ENCODE measurements at places on chromosomes 5 and 9. TPM values are rescaled to one million over a fixed set of nuclear protein-coding genes. Genes with fewer than 3 reads are reported as not detected.

The N4BP3 gene
- total RNA-seq, result 1.2 TPM

The RETREG1 gene
- 63.7 TPM for total RNA-seq

The SPINK4 gene
- 2.5 TPM for total RNA-seq

The C8G gene
- 110 TPM for total RNA-seq

The CDO1 gene
- total RNA-seq, result 10.8 TPM

The DMGDH gene
- total RNA-seq, result 1.6 TPM

The ZNF462 gene
- 37.1 TPM for total RNA-seq

The CYLC2 gene
- not detected for total RNA-seq

The ZNF608 gene
- total RNA-seq, result 37.1 TPM

The SYNPO gene
- 123 TPM for total RNA-seq

The PCDHGC4 gene
- 2.6 TPM for total RNA-seq

The RARS1 gene
- 63.4 TPM for total RNA-seq

The PCDHA11 gene
- 2.9 TPM for total RNA-seq

The SLC45A2 gene
- total RNA-seq, result 0.66 TPM

The GLRA1 gene
- total RNA-seq, result not detected

All from mucosa of gallbladder (tissue), 1 donor.